ENCODE measurements at places on chromosomes 16 and 17. TPM values are rescaled to one million over a fixed set of nuclear protein-coding genes. Genes with fewer than 3 reads are reported as not detected.

- no peak for DNase-seq
Observed at GRCh38 chr17:8253801-8254200, 4.7 kb downstream of the PFAS start.

The ASPA gene
- 41.6 TPM for total RNA-seq

- no peak for DNase-seq
Observed at GRCh38 chr17:78506454-78507309, 70.5 kb downstream of the DNAH17 start.

DNA sequence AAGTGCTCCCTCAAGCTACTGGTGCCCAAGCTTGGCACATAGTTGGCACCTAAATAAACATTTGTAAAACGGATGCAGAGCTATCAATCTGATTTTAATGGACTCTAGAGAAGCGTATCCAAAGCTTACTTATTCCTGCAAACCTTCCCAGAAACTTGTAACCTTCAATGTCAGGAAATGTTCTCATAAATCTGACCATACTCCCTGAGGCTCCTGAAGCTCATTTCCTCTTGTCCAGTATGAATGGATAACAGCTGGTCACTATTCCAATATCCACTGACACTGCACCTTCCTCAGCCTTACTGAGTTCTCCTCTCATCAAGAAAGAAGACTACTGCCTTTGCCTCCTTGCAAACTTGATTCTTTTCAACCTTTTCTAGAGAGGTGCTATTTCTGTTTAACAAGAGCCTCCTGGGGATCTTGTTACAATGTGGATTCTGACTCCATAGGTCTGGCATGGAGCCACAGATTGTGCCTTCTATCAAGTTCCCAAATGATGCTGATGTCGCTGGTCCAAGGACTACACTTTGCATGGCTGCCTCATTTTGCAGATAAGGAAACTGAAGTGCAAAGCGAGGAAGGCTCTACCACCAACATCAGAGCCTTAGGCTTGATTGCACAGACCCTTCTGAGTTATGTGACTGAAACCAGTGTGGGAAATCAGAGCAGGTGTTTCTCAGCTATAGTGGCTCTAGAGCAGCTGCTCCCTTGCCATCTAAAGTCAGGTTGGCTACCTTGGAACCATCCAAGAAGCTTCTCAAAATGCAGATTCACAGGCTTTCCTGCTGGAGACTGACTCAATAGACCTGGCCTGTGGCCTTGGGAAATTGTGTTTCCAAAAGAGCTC, 377.8 kb downstream of the SOX9 start:
- DNase-seq = no peak

DNA sequence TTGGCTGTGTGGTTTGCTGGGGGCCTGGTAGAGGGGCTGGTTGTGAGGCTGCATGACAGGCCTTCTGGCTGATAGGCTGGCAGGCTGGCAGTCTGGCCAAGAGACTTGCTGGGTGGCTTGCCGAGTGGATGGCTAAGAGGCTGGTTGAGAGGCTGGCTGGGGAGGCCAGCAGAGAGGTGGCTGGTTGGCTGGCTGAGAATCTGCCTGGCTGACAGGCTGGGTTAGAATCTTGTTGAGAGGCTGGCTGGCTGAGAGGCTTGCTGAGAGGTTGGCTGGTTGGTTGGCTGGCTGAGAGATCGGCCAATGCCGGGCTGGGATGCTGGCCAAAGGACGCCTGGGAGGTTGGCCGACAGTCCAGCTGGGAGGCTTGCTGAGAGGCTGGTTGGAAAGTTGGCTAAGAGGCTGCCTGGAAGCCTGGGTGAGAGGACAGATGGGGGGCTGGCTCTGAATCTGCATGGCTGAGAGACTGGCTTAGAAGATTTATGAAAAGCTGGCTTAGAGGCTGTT, 35.9 kb upstream of the ACSM2B start:
- DNase-seq = no peak

The KRTAP4-6 gene
- total RNA-seq = not detected

The GRB2 gene
- 90.4 TPM for total RNA-seq

GRCh38 chr16:83955218-83956130, 2.4 kb downstream of the OSGIN1 start:
- peak; percentile 70 for DNase-seq

GRCh38 chr17:4195306-4195705, 52.3 kb downstream of the CYB5D2 start:
- DNase-seq = no peak

DNA sequence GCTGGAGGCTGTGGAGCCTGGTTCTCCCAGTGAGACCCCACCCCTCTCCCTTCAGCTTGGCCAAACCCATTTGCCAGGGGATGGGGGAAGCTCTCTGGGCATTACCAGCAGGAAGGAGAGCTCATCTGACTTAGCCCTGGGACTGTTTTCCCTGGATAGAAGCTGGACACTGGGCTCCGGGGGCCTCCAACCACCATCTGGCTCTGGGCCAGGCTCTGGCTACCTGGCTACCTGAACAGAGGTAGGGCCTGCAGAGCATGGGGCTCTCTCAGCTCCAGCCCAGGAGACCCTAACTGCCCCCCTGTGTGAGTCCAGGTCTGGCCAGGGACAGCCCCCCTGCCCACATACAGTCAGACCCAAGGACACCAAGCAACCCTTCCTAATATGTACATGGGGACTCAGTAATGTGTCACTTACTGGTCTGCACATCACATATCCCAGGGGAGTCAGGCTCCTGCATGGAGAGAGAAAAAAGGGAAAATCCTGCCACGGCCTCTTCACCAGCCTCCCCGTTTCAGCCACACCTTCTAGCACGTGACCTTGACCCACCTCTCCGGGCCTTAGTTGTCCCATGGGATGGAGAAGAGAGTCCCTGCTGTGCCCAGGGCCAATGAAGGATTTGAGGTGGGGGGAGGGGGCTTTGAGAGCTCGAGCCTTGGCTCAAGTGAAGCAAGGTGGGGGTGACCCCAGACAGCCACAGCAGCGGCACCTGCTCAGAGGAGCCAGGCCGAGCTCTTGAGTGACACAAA, 13.8 kb downstream of the CNGB1 start:
- DNase-seq = no peak

- DNase-seq = peak; percentile 79
Observed at GRCh38 chr17:47324224-47325020, 667 bp downstream of the EFCAB13 start.

DNA sequence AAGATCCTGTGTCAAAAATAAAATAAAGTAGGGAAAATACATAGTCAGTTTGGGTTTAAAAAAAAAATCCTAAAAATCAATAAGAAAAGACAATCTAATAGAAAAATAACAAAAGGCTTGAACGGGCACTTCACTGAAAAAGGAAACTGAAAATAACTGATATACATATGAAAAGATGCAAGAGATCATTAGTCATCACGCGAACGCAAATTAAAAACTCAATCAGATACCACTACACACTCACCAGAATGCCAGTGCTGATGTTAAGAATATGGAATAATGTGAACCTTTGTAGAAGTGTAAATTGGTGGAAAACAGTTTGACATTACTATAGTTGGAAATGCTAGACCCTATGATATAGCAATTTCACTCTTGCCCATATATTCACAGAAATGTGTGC, 14.6 kb downstream of the GNGT2 start:
- DNase-seq = no peak

DNA sequence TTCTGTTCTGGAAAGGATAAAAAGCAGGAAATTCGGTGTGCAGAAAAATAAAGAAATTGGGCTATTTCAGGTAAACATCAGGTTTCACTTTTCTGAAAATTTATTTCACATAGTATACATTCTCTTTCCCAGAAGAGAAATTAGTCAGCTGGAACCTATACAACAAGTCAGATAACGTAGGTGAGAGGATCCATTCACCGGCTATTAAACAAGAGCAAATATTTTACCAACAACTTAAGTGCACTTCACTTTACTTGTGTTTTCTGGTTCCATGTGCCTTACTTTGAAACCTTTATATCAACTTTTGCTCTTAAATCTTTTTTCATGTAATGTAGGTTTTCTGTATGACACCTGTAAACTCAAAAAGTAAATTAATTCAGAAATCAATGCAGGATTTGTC, 839.7 kb downstream of the CDH11 start:
- no peak for DNase-seq

- peak; percentile 80 for DNase-seq
Observed at GRCh38 chr16:15055141-15056053, 477 bp downstream of the NTAN1 start.

Measured in sciatic nerve (tissue), 2 donors.